Fibroblast of villous mesenchyme (primary cell): ENCODE measurements at places on chromosomes 12 and 14. TPM values are rescaled to one million over a fixed set of nuclear protein-coding genes. Genes with fewer than 3 reads are reported as not detected.

DNA sequence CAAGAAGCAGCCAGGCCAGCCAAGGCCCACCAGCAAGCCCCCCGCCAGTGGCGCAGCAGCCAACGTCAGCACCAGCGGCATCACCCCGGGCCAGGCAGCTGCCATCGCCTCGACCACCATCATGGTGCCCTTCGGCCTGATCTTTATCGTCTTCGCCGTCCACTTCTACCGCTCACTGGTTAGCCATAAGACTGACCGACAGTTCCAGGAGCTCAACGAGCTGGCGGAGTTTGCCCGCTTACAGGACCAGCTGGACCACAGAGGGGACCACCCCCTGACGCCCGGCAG lies 15.0 kb downstream of the ORAI1 start:
- no peak for DNase-seq

- peak; percentile 20 for DNase-seq
Measured at GRCh38 chr12:48946205-48946604, 11.1 kb downstream of the ARF3 start.

DNA sequence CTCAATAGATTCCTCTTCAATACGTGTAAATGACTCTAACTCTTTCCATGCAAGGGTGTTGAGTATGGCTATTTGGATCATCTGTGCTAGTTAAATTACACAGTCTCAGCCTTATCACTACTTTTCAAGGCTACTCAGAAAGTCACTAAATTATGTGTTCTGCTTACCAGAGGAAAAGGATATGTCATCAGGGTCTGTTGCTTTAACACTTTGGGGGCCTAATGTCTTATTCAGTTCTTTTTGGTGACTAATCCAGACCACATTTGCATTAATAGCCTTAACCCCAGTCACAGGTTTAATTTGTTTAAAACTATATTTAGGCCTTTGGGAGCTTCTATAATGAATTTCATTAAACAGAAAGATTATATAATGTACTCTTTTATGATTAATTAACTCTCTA lies 649.3 kb downstream of the RPS29 start:
- DNase-seq: no peak

DNA sequence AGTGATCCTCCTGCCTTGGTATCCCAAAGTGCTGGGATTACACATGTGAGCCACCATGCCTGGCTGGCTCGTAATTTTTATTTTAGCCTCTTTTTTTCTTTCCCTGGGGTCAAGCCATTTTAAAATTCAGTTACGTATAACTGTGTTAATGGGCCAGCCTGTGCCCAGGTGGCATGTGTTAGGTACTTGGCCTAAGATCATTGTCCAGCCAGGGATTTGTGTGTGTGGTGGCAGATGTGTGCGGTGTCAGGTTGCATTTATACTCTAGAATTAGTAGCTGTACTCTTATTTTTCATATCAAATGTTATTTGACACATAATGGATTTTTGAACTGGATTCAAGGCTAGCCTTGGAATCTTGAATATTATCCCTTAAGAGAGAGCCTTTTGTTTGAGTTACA lies 69.3 kb downstream of the FBXO34 start:
- DNase-seq: no peak

GRCh38 chr12:104282109-104282508 lies 21.4 kb upstream of the EID3 start:
- DNase-seq: peak; percentile 43

DNA sequence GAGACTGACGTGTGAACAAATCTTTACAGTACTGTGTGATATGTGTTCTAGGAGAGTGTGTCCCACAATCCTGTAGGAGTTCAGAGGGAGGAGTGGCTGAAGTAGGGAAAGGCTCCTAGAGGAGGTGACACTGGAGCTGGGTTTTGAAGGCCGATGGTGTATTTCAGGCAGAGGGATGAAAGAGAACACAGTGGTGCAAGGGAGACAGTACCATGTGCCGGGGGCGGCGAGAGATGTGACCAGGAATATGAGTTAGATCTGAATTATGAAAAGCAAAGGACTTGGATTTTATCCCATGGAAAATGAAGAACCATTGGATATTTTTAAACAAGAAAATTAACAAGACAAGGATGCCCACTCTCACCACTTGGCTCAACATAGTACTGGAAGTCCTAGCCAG lies 77.0 kb upstream of the ESRRB start:
- no peak for DNase-seq

DNA sequence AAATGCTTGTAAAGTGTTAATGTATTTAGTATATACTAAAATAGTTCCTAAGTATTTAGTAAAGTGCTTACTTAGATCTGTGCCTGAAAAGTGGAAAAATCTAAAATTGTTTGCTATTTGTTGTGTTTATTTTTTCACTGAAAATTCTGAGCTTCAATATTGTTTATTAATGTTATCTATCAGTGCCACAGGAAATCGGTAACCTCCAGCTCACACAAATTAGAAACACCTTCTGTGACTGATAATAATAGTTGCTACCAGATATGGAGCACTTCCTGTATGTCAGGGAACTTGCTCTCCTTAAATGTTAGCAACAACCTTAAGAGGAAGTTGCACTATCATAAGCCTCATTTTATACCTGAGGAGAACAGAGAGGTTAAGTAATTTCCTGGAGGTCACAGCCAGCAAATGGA lies 723 bp upstream of the LRP10 start:
- no peak for DNase-seq

DNA sequence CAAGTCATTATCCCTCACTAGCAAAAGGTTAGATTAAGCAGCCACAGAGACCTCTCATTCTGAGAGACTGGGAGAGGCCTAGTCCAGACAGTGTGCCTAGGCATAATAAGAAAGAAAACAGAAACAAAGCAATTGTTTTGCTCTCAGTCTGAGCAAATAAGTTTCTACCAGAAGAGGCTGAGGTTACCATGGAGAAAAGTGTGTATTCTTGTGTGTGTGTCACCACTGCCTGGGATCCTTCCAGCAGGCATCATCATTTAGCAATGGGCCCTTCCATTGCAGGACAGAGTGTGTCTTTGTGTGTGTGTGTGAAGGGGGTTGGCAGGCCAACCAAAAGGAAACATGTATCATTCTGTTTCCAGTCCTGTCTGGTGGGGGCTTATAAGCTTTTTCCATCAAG lies 3.7 kb downstream of the EFS start:
- peak; percentile 29 for DNase-seq

- DNase-seq: peak; percentile 16
Measured at GRCh38 chr14:57480051-57480450, 13.6 kb downstream of the CCDC198 start.

DNA sequence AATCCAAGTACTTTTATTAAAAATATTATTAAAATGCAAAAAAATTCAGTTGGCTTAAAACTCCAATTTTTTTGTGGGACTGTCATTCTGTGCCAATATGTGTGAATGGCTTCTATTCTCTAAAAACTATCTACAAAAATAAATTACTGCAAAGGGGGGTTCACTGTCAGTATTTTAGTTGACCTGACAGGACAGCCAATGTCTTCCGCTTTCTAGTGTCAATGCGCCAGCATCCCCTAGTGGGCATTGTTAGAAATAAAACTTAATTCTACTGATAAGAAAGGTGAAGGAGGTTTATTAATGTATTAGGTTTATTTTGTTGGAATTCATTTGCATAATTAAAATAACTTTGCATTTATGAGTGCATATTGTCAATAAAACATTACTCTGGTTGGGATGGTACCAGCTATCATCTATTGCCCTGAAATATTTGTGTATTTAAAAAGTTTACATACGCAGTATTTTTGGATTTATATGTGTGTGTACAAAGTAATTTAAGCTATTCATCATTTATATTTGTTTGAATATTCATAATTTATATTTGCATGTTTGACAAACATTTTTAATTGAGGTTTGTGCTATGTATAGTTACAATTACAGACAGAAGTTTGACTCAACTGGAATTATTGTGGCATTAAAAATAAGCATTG lies 527.2 kb downstream of the FLRT2 start:
- peak; percentile 38 for DNase-seq

DNA sequence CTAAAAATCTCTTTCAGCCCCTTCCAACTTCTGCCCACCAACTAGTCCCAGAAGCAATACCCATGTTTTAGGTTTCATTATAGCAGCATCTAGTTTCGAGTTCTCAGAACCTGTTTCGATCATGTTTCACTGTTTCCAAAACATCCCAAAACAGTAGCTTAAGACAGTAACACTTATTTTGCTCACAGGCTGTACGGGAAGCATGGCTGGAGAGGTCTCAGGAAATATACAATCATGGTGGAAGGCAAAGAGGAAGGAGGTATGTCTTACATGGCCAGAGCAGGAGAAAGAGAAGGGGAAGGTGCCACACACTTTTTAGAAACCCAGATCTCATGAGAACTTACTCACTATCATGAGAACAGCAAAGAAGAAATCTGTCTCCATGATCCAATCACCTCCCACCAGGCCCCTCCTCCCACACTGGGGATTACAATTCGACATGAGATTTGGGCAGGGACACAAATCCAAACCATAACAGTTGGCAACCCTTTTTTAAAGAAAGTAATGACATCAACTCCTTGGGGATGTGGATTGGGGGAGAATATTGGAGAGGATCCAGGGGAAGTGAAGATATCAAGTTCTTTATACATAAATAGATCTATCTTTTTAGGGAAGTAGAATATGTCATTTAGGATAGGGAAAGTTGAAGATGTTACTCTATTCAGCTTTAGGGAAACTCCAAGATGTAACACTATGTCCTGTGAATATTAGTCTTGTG lies 269.9 kb upstream of the PLEKHG7 start:
- no peak for DNase-seq

GRCh38 chr12:53738406-53739213 lies 11.4 kb upstream of the CALCOCO1 start:
- no peak for DNase-seq

DNA sequence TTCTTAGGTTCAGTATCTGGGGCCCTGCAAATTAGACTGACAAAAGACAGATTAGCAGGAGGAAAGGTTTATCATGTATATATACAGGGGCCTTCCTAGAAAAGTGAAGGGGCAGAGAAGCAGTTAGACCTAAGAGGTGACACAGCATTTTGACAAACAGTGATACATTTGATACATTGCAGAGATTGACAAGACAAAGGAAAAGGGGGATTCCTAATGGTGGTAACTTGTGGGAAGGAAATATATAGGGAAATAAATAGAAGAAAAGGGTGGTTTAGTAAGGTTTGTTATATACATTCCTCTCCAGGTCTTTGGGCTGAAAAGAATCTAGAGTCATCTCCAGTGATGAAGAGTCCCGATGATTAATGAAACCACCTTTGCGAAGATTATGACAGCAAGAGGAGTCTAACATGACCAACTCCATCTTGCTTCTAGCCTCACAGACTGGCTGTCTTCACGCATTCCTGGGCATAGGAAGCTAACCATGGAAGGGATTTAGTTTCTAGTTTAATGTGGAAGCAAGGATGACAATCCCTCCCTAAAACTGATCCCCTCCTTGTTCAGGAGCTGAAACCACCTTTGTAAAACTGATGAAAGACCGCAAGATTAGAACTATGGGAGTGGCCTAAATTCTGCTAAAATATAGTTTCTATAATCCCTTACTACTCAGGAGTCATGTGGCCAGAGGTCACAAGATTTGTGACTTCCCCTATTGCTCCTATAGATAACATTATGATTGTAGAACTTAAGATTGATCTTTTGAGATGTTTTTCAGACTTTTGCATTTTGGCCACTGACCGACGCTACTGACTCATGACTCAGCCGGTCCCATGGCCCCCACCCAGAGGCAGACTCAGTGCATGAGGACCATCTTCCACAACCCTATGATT lies 31.1 kb upstream of the CPM start:
- DNase-seq: no peak

GRCh38 chr12:2481346-2481745 lies 313.4 kb upstream of the FKBP4 start:
- DNase-seq: no peak

DNA sequence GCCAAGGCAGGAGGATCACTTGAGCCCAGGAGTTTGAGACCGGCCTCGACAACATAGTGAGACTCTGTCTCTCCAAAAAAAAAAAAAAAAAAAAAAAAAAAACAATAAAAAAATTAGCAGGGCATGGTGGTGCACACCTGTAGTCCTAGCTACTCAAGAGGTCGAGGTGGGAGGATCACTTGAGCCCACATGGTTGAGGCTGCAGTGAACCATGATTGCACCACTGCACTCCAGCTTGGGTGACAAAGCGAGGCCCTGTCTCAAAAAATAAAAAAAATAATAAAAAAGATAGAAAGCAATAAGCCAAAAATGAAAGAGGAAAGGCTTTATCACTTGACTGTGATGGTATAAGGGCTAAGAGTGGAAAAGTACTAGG lies 10.2 kb upstream of the PEBP1 start:
- no peak for DNase-seq

DNA sequence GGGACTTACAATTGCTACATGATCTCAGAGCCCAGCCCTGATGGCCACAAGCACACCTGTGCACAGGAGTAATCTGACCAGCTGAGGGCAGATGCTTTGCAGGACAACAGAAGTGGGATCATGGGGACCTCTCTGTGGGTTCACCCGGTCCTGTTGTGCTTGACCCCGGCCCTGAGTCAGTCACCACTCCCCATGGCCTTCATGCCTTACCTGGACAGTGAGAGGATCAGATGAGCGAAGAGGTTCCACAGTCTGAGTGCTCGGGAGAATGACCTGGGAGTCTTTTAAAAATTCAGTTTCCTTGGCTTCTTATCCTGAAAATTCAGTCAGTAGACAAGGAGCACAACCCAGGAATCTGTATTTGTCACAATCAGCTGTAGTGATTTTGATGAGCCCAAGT lies 88.1 kb downstream of the NTF3 start:
- DNase-seq: no peak

GRCh38 chr14:89473989-89474388 lies 57.0 kb upstream of the FOXN3 start:
- DNase-seq: peak; percentile 64

GRCh38 chr14:21003788-21004346 lies 4.8 kb downstream of the SLC39A2 start:
- no peak for DNase-seq

- peak; percentile 49 for DNase-seq
Measured at GRCh38 chr14:30651937-30652336, 29.8 kb downstream of the SCFD1 start.

- no peak for DNase-seq
Measured at GRCh38 chr14:98122527-98122926, 1149.5 kb downstream of the BCL11B start.

Gene TAS2R9
- total RNA-seq: not detected in 2 replicates

Gene SERPINA9
- not detected in 2 replicates for total RNA-seq

Gene USP44
- total RNA-seq: 3.9 and 5.2 TPM in 2 replicates

Gene AKAP3
- 0.64 and 1.3 TPM in 2 replicates for total RNA-seq

Gene PRPH
- total RNA-seq: under 0.01 TPM in 1 of 2 replicates, not detected in the other

Gene LMO3
- under 0.01 and 0.43 TPM in 2 replicates for total RNA-seq

Gene NINJ2
- total RNA-seq: 0.32 and 0.43 TPM in 2 replicates

Gene UNC79
- total RNA-seq: under 0.01 TPM in 2 replicates

Gene PDE3A
- total RNA-seq: 3.9 and 7.1 TPM in 2 replicates

Gene TOMM20L
- total RNA-seq: not detected in 2 replicates

Gene PRB2
- total RNA-seq: not detected in 2 replicates

Gene CCDC38
- total RNA-seq: not detected in 2 replicates

Gene DENND5B
- total RNA-seq: 11.6 and 11.7 TPM in 2 replicates
